ENCODE measurements at places on chromosomes 11 and 22.
A peak's percentile ranks its signal among the peaks of the same experiment; 100 is the strongest.

GRCh38 chr11:61650781-61651571, 29.2 kb upstream of the DAGLA start:
- no peak for DNase-seq

DNA sequence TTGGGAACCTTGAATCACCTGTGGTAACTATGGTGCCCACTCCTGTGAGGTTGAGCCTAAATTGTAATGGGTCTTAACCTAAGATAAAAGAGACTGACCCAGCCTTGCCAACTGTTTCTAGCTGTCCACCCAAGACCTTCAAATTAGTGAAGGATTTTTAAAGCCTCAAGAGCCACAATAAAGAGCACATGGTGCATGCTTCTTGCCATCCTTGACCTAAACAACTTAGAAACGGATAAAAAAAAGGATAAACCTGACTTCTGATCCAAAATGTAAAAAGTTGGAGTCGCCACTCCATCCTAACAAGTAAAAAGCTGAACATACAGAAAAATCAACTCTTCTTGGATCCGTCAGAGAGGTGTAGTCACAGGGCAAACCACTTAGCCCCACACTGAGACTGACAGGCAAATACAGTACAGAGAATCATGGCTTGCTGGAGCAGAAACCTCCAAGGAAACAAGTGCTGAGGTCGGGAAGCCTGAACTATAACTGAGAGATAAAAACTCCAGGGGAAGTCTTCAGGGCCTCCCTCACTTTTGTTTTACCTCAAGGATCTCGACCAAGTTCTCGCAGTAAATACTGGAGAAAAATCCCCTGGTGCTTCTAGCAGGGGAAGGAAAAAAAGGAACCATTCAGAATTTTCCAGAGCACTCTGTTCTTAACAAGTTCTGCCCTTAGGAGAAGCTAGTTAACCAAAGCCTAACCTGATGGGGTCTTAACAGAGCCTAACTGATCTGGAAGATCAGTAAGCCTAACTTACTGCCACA, 16.3 kb downstream of the ENTHD1 start:
- no peak for DNase-seq

GRCh38 chr11:71787098-71787823, 45.7 kb upstream of the DEFB108B start:
- DNase-seq: peak; percentile 99

DNA sequence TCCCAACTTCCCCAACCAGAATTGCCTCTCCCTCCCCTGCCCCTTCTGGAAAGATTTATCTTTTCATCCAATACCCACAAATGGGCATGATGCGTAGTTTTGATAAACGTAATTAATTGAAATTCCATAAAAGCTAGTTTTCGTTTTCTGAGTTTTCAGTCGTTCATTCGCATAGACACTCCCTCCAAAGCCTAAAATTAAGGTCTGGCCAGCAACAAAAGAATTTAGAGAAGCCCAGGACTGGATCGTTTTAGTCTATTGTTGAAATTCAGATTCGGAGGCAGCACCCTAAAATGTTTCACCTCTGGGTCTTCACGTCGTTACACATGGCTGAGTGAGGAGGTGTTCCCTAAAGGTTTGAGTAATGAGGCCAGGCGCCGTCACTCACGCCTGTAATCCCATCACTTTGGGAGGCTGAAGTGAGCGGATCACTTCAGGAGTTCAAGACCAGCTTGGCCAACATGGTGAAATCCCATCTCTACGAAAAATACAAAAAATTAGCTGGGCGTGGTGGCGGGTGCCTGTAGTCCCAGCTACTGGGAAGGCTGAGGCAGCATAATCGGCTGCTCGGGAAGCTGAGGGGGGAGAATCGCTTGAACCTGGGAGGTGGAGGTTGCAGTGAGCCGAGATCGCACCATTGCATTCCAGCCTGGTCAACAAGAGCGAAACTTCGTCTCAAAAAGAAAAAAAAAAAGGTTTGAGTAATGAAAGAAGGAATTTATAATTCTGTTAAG, 589 bp upstream of the NDUFC2 start:
- DNase-seq: no peak

DNA sequence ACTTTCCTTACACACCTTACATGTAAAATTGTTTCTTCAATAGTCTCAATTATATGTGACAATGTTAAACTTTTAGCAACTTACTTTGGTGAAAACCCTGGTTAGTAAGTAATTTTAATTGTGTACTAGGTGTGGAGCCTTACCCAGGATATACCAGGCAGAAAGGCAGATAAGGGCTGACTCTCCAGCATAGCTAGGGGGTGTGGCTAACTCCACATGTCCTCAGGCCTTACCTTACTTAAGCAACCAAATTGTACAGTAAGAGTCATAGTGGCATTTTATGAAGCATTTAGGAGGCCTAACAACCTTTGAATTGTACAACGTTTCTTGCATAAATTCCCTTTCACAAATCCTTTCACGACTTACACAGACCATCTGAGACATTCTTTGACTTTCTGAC, 118.2 kb upstream of the OR9Q1 start:
- DNase-seq: no peak

GRCh38 chr11:57313788-57314135, 11.0 kb downstream of the TNKS1BP1 start:
- DNase-seq: no peak

DNA sequence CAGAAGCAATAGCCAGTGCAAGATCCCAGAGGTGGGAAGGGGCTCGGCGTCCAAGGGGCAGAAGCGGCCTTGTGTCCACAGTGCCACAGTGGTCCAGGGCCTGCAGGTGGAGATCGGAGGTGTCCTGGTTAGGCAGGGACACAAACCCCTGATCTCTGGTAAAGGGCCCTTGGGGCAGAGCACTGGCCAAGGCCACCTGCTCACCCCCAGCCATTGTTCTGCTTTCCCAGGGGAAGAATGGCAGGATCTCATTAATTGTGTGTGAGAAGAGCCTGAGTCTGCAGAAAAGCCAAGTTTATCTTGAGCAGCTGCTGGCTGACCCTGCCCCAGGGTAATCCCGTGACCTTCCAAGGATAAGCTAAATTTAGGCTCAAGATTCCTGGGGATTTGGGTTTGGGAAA, 3.1 kb upstream of the CLDN5 start:
- no peak for DNase-seq

DNA sequence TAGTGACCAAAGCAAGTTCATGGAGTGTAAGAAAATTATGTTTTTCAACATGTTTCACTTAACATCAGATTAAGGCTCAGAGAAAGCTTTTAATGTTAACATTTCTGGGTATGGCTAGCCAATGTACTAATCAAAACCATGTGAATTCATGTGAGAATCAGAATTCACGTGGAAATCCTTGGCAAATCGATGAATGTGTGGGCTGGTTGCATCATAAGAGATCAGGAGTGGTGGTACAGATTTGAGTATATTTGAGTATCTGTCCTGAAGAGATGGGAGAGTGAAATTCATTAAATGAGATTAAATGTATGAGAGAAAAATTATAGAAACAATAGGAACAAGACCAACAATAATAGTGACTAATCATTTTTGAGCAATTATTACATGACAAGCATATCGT, 638.6 kb upstream of the ANO5 start:
- DNase-seq: no peak

DNA sequence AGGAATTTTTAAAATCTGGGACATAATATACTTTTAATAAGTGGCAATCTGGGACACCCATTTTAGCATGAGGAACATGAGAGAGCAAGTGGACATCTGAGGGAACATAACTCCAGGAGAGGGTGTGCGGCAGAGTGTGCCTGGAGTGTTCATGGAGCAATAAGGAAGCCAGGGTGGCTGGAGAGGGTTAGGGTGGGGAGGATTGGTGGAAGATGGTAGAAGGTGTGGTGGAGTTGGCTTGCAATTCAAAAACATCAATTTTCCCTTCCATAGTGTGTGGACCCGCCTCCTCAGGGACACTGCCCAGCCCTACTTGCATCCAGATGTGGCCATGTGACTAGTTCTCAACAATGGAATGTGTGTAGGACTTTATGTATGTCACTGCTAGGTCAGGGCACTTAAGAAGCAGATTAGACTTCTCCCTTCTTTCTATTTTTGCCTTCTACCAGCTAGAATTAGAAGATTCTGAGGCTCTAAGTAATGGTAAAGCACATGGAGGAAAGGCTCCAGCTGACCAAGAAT, 4.4 kb upstream of the DENND5A start:
- DNase-seq: no peak

DNA sequence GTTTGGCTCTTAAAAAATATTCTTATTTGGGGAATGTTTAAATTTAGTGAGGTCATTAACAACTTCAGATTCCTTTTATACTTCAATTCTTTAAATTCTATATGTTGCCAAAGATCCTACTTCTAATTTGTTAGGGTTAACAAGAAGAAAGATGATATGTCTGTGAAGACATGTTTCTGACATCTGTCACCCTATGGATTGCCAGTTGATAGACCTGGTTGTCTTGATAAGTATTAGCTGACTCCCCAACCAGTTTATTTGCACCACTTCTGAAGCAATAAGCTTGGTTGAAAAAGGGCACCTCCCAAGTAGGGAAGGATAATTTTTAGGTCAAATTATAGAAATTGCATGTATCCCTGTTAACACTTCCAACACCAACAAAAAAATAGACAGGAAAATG, 29.3 kb downstream of the ARHGEF12 start:
- DNase-seq: no peak

DNA sequence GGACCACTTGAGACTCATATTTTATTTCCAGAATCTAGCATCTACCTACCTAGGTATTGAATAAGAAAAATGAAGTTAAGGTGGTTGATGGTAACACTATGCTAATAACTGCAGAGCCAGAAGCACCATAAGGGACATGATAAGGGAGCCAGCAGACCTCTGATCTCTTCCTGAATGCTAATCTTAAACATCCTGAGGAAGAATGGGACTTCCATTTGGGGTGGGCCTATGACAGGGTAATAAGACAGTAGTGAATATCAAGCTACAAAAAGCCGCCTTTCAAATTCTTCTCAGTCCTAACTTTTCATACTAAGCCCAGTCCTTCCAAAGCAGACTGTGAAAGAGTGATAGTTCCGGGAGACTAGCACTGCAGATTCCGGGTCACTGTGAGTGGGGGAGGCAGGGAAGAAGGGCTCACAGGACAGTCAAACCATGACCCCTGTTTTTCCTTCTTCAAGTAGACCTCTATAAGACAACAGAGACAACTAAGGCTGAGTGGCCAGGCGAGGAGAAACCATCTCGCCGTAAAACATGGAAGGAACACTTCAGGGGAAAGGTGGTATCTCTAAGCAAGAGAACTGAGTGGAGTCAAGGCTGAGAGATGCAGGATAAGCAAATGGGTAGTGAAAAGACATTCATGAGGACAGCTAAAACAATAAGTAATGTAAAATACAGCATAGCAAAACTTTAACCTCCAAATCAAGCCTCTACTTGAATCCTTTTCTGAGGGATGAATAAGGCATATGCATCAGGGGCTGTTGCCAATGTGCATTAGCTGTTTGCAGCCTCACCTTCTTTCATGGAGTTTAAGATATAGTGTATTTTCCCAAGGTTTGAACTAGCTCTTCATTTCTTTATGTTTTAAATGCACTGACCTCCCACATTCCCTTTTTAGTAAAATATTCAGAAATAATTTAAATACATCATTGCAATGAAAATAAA, 2.1 kb downstream of the HBB start:
- DNase-seq: no peak

DNA sequence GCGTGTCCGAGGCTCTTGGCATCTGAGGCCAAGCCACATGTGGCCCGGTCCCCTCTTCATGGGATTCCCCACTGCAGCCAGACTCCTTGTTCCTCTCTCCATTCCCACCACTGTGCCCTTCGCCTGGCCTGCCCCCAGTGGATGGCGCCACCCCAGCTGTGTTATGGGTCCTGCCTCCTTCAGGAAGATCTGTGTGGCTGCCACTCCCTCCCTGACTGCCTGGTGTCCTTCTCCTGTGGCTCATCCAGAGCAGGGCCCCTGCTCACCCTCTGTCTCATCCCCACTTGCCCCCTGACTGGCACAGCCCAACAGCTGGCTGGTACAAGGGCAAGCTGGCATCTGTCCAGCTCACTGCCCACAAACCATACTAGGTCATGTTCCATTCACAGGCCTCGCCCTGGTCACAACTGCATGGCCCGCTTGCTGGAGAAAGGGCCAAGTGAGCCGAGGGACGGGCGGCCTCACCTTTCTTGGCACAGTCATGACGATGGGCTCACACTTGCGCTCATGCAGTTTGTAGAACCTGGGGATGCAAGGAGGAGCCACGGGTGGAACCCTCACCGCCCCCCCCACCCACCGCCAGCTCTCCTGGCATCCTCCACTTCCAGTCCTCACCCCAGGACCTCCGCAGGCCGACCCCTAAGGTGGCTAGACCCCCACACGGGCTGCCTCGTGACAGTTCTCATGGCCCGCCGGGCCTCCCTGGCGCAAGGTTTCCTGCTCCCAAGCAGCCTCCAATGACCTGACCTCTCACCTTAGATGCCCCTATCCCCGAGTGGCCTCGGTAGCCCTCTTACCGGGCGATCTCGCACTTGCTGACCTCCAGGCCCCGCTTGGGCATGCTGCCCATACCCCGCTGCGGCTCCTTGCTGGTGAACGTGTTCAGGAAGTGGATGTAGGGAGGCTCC, 2.1 kb upstream of the PTPRCAP start:
- DNase-seq: no peak

DNA sequence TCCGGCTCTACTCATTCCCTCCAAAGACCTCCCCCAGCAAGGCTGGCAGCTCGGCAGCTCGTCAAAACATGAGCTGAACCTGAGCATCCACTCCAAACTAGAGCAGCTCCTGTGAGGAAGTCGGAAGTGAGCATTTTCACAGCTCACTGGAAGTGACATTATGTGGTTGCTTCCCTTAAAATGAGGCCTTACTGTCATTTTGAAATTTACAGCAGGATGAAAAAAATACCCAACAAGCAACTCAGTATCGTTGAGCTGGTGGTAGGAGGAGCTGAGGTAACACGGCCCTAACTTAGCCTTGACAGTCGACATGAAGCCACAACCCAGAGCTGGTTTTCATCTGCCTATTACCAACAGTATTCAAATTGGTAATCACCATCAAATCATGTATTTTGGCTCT, 38.0 kb upstream of the ARFGAP3 start:
- DNase-seq: no peak

GRCh38 chr11:115279813-115280761, 224.1 kb downstream of the CADM1 start:
- no peak for DNase-seq

GRCh38 chr22:38030311-38031133, 26.7 kb upstream of the PICK1 start:
- DNase-seq: no peak

DNA sequence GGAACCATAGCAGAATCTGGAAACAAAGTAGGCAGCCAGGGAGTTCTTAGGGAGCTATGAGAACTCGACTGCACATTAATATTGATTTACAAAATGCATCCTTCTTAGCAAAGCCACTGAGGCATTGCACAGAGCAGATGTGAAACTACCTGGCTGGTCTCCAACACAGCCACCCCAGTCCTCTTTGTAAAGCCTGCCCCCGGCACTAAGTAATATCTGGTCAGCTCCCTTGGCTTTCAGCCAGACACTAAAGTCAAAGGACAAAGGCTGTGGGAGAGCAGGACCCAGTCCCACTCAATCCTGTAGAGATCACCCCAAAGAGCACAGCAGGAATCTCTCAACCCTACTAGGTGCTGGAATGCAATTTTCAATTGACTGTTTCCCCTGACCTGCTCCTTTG, 12.8 kb downstream of the XRRA1 start:
- DNase-seq: no peak

GRCh38 chr11:111975076-111975806, 38.1 kb downstream of the DIXDC1 start:
- DNase-seq: no peak

GRCh38 chr22:48434156-48434867, 1393.4 kb downstream of the BRD1 start:
- DNase-seq: no peak

GRCh38 chr22:45131749-45132148, 32.0 kb upstream of the NUP50 start:
- DNase-seq: no peak
